ENCODE measurements at places on chromosomes 7 and 10.

GRCh38 chr7:27096768-27097514 is 1.1 kb upstream of the HOXA1 start:
- DNase-seq = no peak

DNA sequence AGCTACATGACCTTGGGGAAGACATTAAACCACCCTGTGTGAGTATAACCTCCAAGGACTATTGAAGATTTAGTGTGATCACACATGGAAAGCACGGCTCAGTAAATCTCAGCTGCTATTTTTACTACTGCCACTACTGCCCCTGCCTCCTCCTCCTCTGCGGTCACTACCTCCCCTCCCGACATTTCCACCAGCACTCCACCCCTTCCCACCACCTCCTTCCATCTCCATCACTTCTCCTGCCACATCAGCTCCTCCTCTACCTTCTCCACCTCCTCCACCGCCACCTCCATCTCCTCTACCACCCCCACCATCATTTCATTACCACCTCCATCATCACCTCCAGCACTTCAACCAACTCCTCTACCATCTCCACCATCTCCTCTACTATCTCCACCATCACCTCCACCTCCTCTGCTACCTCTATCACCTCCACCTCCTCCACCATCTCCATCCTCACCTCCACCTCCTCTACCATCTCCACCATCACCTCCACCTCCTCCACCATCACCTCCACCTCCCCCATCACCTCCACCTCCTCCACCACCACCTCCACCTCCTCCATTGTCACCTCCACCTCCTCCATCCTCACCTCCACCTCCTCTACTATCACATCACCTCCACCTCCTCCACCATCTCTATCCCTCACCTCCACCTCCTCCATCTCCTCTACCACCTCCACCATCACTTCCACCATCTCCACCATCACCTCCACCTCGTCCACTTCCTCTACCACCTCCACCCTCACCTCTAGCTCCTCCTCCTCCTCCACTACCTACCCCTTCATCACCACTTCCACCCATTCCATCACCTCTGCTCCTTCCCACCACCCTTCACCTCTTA is 69.4 kb downstream of the GRB10 start:
- no peak for DNase-seq

DNA sequence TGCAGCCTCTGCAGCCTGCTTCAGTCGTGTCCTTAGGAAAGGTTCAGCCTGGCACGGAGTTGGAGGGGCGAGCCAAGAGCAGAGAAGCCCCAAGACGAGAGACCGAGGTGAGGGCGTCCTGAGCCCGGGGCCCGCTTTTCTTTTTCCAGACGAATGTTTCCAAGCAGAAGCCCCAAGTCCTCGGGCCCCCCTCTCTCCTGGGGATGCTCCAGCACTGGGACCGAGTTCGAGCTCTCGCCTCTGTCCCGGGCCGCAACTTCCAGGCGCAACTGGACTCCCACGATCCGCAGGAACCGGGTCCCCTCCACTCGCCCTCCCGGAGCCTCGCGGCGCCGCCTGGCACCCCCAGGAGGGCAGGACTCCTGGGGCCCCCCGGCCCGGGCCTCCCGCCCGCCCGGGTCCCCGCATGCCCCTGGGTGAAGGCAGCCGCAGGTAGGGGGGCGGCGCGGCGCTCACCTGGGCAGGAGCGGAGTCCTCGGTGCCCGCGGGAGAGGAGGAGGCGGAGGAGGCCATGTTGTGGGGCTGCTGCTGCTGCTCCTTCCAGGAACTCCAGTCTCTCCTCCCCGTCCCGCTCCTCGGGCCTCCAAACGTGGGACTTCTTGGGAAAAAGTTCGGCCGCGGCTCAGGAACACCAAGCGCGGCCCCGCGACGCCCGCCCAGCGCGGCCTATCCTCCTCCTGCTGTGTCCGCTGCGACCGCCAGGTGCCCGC is 45.3 kb upstream of the CDK1 start:
- no peak for DNase-seq

DNA sequence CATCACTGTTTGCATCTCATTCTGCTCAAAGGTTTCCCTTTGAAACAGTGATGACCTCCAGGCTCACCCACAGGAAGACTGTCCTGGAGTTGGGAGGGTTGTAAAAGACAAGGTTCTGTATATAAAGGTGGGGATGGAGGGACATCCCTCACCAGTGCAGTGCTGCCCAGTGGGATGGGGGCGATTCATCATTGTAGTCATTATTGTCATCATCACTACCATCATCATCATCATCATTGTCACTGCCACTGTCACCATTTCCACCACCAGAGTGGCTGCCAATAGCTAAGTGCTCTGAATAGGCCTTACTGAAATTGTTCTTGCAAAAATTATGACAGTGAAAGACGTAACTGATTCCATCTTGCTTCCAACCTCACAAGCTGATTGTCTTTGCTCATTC is 24.7 kb downstream of the MRPS24 start:
- no peak for DNase-seq

DNA sequence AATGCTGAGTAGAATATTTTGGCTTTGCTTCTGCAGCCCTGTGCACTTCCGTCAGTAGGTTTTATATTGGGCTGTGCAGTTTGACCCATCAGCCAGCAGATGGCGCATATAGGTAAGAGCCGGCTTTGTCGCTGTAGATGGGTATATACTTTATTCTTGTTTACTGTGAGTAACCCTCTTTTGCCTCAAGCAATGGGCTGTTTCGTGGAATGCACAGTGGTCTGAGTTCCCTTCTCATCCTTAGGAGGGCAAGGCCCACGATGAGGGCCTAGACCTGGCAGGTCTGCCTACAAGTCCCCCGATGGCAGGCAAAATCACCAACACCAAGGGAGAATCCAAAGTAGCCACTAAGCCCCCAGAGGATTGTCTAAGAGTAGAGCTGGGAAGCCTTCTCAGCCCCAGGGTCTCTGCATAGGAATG is 1002.9 kb upstream of the KCND2 start:
- DNase-seq = no peak
